Endothelial cell of umbilical vein (primary cell): ENCODE measurements at places on chromosomes 7 and 10.
A peak's percentile ranks its signal among the peaks of the same experiment; 100 is the strongest.

DNA sequence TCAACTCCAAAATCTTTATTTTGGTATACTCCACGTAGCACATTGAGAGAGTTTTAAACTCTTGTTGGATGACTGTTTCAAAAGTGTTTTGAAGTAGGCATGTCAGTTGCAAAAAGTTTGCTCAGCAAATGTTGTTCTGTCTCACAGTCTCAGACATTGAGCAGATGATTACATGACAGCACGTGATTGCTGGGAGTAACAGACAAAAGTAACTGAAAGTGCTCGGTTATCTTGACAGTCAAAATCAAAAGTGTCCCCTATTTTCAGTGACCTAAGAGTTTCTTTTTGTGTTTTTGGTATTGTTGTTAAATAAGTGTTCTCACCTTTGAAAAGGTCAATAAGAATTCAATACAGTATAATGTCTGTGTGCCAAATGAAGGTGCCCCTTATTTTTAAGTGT, 84.3 kb downstream of the CFTR start:
- no peaks in the 10 kb centered on the region for H3K36me3 ChIP-seq
- H3K27me3 ChIP-seq, result no peaks in the 10 kb centered on the region
- no peak for DNase-seq
- H3K4me3 ChIP-seq, result no peak overlapping the region

GRCh38 chr7:94149789-94150545, 145.8 kb upstream of the BET1 start:
- peak; percentile 35 for DNase-seq
- H3K27me3 ChIP-seq, result no peaks in the 10 kb centered on the region
- no peak overlapping the region for H3K27ac ChIP-seq
- H3K4me1 ChIP-seq, result peaks cover 26% of the 10 kb centered on the region
- H3K4me3 ChIP-seq, result no peak overlapping the region

GRCh38 chr7:7668706-7669105, 28.2 kb downstream of the UMAD1 start:
- peaks cover 5% of the 10 kb centered on the region for H3K4me1 ChIP-seq
- H3K27ac ChIP-seq, result no peak overlapping the region
- no peak overlapping the region for H3K4me3 ChIP-seq
- DNase-seq, result no peak

DNA sequence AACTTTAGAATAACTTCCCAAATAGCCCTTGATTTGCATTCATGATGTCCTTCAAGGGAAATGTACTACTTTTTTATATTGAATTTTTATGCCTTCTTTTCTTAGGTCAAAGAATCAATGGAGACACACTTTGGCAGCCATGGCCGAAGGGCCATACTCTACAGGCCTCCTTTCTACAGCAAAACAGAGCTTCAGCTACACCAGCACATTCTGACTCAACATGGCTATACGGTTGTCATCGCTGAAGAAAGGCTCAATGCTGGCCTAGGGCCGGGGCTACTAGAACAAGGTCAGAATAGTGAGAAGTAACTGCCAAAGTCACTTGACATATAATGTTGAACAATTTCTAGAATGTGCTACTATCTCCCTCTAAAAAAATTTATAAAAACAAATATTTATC, 27.0 kb downstream of the CPED1 start:
- no peaks in the 10 kb centered on the region for H3K27me3 ChIP-seq
- DNase-seq, result no peak
- H3K36me3 ChIP-seq, result no peaks in the 10 kb centered on the region
- no peak overlapping the region for H3K4me3 ChIP-seq
- no peak overlapping the region for H3K27ac ChIP-seq

DNA sequence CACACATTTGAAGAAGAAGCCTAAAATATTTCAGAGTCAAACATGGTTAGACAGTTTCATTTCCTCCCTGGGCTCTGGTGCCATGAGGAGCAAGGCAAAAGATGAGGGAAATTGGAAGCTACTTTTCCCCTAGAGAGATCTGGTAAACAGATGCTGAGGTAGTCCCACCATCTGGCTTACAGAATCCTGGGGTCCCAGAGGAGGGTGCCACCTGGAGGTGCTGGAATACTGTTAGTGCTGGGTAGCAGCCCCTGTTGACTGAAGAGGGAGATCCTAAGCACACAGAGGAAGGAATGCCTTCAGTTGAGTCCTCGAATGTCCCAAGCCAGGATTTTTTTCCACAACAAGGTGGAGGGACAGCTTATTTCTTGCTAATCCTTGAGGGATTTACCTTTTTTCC, 160.1 kb downstream of the FZD1 start:
- H3K27ac ChIP-seq, result no peak overlapping the region
- H3K4me1 ChIP-seq, result no peaks in the 10 kb centered on the region
- H3K4me3 ChIP-seq, result no peak overlapping the region
- peaks cover 3% of the 10 kb centered on the region for H3K27me3 ChIP-seq
- no peaks in the 10 kb centered on the region for H3K36me3 ChIP-seq
